HTR-8/SVneo (cell line): ENCODE measurements at places on chromosomes 11 and 22.
A peak's percentile ranks its signal among the peaks of the same experiment; 100 is the strongest.

GRCh38 chr11:16985297-16985696 lies 28.9 kb downstream of the PLEKHA7 start:
- no peak for DNase-seq

DNA sequence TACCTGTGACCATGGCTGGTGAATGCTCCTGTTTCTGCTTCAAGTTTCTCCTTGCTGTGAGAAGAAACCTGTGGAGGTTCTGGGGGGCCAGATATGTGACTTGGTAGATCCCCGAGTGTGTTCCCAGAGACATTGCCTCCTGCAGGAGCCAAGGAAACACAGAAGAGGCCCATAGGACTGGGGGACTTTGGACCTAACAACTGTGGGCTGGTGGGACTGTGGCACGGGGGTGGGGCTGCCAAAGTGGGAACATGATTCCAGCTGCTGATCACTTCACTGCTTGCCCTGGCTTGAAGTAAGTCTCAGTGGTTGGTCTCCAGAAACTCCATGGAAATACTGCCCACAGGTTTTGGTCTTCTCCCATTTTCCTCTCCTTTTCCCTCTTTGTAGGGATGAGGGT lies 4.1 kb upstream of the NR1H3 start:
- DNase-seq, result no peak

DNA sequence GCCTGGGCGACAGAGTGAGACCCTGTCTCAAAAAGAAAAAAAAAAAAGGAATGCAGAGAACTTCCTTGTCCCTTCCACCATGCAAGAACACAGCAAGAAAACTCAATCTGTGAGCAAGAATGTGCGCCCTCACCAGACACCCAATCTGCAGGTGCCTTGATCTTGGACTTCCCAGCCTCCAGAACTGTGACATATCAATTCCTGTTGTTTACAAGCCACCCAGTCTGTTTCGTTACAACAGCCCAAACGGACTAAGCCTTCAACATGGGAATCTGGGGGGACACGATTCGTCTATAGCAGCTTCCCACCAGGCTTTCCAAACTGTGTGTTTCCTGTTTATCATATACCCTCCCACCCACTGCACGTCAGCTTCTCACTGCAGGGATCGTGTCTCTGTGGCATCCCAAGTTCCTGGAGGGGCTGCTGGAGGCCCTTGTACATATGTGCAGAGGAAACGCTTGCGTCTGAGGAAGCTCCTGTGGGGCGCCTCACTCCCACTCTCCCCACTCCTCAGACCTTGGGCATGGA lies 11.0 kb upstream of the PSMC3 start:
- no peak for DNase-seq

DNA sequence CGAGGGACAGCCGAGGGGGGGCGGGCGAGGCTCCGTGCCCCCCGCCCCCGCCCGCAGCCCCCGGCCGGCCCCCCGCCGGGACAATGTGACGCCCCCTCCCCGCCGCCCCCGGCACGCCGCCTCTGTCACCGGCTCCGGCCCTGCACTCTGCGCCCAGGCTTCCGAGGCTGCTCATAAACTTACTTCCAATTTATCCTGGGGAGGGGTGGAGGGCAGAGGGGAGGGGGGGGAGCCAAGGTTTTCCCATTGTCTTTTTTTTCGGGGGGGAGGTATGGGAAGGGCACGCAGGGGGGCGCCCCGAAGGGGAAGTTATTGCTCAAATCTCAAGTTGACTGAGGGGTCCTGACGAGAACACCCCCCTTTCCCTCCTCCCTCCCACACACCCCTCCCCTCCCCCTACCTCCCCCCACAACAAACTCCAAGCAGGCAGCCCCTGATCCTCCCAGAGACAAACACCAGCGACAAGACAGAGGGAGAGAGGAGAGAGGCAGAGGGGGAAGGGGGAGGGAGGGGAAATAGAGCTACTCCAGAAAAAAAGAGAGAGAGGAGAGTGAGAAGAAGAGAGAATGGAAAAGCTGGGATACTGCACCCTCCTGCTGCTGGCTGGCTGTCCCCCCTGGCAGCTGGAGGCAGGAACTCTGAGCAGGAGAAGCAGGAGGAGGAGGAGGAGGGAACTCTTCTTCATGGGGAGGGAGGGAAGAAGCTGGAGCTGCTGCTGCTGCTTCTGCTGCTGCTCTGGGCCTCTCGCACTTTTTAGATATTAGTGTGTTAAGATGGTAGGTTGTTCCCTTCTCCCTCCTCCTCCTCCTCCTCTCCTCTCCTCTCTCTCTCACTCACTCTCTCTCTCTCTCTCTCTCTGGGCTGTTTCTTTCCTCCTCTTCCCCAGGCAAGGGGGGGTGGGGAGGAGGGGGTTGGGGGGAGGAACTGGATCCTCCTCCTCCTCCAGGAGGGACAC lies 631 bp downstream of the PHF21A start:
- DNase-seq, result peak; percentile 24

DNA sequence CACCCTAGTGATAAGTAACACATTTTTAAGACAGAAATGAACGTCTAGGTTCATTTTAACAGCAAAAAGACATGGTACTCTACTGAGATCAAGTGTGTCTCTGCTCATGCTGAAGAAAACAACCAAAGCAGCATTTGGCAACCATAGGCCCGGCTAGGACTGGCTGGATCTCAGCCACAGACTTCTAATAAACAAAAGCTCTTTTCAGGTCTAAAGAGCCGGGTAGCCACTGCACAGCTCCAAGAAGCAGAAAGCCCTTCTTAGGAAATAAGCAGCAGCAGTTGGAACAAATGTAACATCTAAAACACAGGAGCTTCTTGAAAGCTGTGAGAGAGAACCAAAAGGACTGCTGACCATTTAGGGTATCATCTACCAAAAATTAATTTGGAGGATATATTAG lies 37.6 kb downstream of the PITPNB start:
- DNase-seq, result no peak

DNA sequence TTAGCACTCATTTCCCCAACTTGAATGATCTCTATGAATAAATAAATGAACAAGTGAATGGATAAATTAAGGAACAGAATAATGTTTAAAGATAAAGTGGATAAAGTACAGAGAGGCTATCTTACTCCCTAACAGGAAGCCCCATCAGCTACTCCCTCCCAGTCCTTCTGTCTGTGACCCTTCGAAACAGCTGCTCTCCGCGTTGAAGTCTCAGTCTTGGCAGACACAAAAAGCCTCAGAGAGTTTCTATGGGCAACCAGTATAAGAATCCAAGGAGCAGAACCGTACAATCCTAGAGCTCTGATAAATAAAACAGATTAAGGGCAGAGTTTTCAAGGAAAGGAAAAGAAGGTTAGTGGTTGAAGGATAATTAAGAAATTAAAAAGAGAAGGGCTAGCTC lies 35.0 kb downstream of the GUCY1A2 start:
- no peak for DNase-seq

- DNase-seq, result peak; percentile 90
Measured at GRCh38 chr11:75428281-75428724, 4.7 kb downstream of the KLHL35 start.

DNA sequence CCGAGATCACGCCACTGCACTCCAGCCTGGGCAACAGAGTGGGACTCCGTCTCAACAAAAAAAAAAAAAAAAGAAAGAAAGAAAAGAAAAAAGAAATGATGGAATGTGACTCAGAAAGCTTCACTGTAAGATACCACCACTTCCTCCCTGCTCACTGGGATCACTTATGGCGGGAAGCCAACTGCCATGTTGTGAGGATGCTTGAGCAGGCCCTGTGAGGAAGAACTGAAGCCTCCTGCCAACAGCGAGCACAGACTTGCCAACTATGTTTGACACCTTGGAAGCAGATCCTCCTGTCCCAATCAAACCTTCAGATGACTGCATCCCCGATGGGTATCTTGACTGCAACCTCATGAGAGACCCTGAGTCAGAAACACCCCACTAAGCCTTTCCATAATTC lies 8.3 kb downstream of the SEC14L6 start:
- DNase-seq, result no peak

DNA sequence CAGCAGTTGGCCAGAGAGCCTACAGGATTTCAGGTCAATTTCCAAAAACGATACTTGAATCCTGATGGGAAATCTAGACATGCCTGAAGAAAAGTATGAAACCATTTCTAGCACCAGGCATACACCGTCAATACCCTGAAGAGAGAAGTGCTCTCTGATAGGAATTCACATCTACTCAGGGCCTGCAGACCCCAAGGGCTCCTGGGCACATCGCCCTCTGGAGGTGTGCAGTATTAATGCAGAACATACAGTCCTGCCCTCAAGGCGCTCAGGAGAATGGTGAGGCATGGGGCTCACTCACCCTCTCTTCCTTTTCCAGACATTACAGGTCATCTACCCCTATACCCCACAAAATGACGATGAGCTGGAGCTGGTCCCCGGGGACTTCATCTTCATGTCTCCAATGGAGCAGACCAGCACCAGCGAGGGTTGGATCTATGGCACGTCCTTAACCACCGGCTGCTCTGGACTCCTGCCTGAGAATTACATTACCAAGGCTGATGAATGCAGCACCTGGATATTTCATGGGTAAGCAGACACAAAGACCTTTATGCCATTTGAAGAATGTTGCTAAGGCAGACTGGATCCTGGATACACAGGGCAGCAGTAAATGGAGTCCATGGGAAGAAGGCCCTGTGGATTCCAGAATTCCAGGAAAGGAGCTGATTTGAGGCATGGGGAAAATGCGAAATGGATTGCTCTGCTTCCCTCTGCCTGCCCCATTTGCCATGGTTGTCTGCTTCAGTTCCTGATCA lies 49.3 kb upstream of the CRTAM start:
- no peak for DNase-seq

DNA sequence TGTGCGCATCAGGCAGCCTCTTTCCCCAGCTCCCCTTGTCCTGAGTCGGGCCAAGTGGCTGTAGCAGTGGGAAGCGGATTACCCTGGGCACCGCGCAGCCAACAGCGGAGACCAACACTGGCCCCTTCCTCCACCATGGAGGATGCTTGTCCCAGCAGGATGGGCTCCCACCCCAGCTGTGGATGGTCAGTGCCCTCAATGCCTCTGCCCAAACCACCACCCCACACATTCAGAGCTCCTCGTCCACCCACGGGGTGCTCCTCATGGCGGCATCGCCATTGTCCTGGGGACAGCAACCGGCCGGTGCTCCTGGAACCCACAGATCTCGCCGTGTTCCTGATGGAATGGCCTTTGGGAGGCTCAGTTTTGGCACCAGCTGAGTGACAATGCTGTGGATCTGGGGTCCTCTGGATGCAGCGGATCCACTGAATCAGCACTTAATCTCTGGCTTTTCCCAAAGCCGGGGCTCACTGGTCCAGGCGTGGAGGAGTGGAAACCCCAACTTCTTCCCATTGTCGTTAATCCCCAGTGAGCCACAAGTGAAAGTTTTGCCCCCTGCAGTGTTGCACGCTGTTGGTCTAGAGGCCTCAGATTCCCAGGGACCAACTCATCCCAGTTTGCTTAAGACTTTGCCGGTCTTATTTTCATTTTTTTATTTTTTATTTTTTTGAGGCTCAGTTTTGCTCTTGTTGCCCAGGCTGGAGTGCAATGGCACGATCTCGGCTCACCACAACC lies 4.1 kb upstream of the B4GALNT4 start:
- no peak for DNase-seq

GRCh38 chr11:47010179-47010578 lies 73.6 kb downstream of the CSTPP1 start:
- DNase-seq, result no peak

DNA sequence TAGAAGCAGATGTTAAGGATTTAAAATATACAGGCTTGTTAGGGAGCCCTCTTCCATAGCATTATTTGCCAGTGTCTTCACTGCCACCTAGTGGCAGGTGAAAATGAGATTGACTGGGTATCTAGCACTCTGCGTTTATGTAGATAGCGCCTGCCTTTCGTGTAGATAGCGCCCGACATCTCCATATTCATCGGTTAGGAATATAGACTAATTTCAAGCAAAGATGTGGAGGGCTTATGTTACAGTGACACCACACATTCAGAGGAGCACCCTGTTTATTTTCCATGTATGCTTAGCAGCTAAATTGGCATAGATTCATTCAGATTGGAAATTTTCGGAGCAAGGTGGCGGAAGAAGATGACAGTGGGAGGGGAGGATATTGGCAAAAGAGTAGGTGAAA lies 72.0 kb downstream of the SLC5A12 start:
- DNase-seq, result peak; percentile 31

- DNase-seq, result no peak
Measured at GRCh38 chr11:71504531-71504930, 22.5 kb upstream of the KRTAP5-7 start.

- no peak for DNase-seq
Measured at GRCh38 chr11:125995313-125995712, 49.5 kb downstream of the VSIG10L2 start.

GRCh38 chr11:33624083-33624482 lies 76.5 kb downstream of the C11orf91 start:
- DNase-seq, result no peak

- no peak for DNase-seq
Measured at GRCh38 chr11:44018127-44018521, 29.7 kb upstream of the ACCSL start.

- DNase-seq, result no peak
Measured at GRCh38 chr11:46858920-46859546, 13.0 kb upstream of the CKAP5 start.

DNA sequence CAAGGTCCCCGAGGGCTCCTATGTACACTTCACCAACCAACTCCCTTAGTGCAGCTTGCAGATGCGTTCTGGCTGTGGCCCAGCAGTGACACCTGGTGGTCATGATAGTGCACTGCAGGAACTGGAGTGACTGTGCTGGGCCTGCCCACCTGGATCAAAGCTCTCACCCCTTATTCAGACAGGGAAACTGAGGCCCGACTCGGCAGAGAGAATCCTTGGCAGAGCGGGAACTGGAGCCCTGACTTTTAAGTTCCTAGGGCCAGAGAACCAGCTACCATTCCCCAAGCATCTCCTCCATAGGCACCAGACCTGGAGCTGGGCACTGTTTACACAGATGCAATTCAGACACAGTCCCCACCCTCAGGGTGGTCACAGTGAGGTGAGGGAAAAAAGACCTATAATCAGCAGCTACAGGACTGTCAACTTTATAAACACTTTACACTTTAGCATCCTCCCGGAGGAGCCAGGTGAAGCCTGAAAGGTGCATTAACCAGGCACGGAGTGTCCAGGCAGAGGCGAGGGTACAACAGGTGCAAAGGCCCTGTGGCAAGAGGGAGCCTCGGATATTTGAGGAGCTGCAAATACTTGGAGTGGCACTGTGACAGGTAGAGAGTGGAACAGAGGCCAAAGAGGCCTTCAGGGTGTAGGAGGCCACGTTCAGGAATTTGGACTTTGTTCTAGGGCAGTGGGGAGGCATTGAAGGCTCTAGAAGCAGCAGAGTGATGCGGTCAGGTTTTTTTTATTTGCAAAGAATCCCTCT lies 22.0 kb downstream of the RHBDD3 start:
- DNase-seq, result peak; percentile 67

- DNase-seq, result no peak
Measured at GRCh38 chr11:70402685-70403084, 4.4 kb downstream of the CTTN start.

- no peak for DNase-seq
Measured at GRCh38 chr11:1333091-1333772, 23.8 kb upstream of the TOLLIP start.

- DNase-seq, result no peak
Measured at GRCh38 chr11:116035977-116036376, 531.8 kb upstream of the CADM1 start.
